Activated naive CD8-positive, alpha-beta T cell treated with anti-CD3 and anti-CD28 coated beads, Interleukin-2, amount 10 ng/mL, durations not matched to agents 7 days and 5 days (primary cell): ENCODE measurements at places on chromosomes 2 and 18. TPM values are rescaled to one million over a fixed set of nuclear protein-coding genes. Genes with fewer than 3 reads are reported as not detected.

Gene BCL11A
- total RNA-seq: 0.40 TPM

Gene ADD2
- total RNA-seq: 20.9 TPM

Gene SGPP2
- 0.89 TPM for total RNA-seq

Gene GKN1
- total RNA-seq: not detected

Gene TGIF1
- 39.5 TPM for total RNA-seq

Gene IL37
- not detected for total RNA-seq

Gene CYS1
- total RNA-seq: 0.11 TPM

Gene ANO7
- total RNA-seq: 0.97 TPM

Gene SP140
- total RNA-seq: 58.7 TPM

Gene SLC19A3
- not detected for total RNA-seq

Gene ALK
- not detected for total RNA-seq

Gene SP140L
- 115 TPM for total RNA-seq

Gene MRO
- not detected for total RNA-seq

Gene OR6B2
- total RNA-seq: not detected

Gene SCYGR4
- not detected for total RNA-seq

Gene ZNF892
- 4.4 TPM for total RNA-seq

Gene PLEK
- 28.8 TPM for total RNA-seq

Gene PROM2
- total RNA-seq: 0.82 TPM

Gene SLC23A3
- total RNA-seq: 4.4 TPM

Gene LAMA3
- 0.14 TPM for total RNA-seq

Gene CCDC102B
- total RNA-seq: 3.9 TPM

Gene IL1RL1
- not detected for total RNA-seq

Gene ERFE
- 0.42 TPM for total RNA-seq

Gene MEP1B
- not detected for total RNA-seq

Gene KLHL29
- total RNA-seq: 1.6 TPM

Gene FOXD4L1
- total RNA-seq: 0.14 TPM

Gene MBOAT2
- 3.6 TPM for total RNA-seq

Gene MDH1B
- total RNA-seq: 0.44 TPM

Gene GPBAR1
- total RNA-seq: 0.71 TPM

Gene TBR1
- total RNA-seq: not detected

Gene SALL3
- not detected for total RNA-seq

Gene RSAD2
- total RNA-seq: 105 TPM

Gene SERPINB2
- total RNA-seq: 2.3 TPM

Gene CNDP2
- total RNA-seq: 147 TPM

Gene CRYGC
- total RNA-seq: not detected

Gene SCG2
- not detected for total RNA-seq
